GM19239 (cell line): ENCODE measurements at places on chromosomes 1 and 21.
A peak's percentile ranks its signal among the peaks of the same experiment; 100 is the strongest.

GRCh38 chr1:94768036-94768435 is 52.1 kb upstream of the SLC44A3 start:
- no peak for DNase-seq

- DNase-seq, result no peak
Measured at GRCh38 chr1:25462732-25463131, 32.0 kb downstream of the MACO1 start.

- no peak for DNase-seq
Measured at GRCh38 chr1:113452921-113453770, 62.8 kb downstream of the MAGI3 start.

GRCh38 chr1:201511941-201512539 is 5.1 kb upstream of the CSRP1 start:
- peak; percentile 31 for DNase-seq

DNA sequence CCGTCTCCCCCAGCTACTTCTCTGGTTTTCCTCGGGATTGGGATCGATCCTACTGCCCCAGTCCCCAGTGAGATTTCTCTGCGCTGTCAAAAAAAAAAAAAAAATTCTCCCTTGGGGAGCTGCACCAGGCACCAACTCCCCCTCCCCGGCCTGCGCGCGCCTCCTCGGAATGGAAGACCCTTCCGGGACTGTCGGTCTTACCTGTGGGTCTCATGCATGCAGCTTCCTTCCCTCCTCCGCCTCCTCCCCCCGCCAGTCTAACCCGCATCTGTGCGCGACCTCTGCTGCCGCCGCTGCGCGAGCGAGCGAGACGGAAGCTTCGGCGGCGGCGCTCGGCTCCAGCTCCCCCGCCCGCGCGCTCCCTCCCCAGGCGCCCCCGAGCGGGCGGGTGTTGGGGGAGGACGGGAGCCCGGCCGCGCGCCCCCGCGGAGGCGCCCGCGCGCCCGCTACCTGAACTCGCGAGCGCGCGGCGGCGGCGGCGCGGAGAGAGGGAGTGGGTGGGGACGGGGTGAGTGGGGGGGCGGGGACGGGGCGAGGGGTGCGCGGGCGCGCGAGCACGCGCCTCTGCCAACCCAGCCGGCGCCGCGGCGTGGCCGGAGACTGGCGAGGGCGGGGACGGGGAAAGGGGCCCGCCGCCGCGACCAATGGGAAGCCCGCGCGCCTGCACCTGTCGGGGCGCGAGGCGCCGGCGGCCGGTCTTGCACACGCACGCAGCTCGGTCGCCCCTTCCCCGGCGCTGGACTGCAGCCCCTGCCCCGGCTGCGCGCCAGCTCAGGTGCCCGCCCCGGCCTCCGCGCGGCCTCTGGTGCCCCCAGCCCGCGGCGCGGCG is at the start of gene SUSD4:
Gene SUSD4, minus strand, starts transcription at position 321 of the 829 bp plus-strand sequence. CDS start 751 bp downstream, outside the sequence.
- DNase-seq, result peak; percentile 39

GRCh38 chr1:163372576-163372975 is 50.8 kb downstream of the NUF2 start:
- no peak for DNase-seq

DNA sequence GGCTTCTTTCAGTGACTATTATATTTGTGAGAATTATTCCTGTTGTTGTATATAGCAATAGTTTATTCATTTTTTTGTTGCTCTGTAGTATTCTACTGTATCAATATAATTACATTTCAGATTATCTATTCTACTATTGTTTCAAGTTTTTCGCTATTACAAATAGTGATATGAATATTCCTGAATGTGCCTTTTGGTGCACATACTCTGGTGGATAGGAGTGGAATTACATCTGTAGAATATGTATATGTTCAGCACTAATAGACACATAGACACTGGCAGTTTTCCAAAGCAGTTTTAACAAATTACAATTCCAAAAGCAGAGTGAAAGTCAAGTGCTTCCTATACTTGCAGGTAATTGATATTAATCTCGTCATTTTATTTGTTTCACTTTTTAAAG is 696.2 kb upstream of the PRMT6 start:
- no peak for DNase-seq

GRCh38 chr21:45177039-45177438 is 102.7 kb downstream of the ADARB1 start:
- no peak for DNase-seq

DNA sequence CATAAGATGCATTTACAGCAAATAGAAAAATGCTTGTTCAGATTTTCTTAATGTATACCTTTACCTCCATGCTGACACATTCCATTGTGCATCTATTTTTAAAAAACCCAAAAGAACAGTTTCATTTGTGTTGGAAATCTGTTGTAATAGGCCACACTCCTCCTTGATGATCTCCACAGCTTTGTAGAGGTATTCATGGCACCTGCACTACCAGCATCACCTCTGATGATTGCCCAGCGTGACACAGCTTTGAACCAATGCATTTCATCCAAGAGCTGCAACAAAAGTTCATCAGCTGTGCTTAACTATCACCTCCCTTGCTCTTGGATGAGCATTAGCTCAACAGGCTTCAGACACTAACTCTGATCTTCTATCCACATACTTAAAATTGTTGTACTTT is 8.2 kb downstream of the DYNLT5 start:
- DNase-seq, result no peak

GRCh38 chr1:31897526-31898100 is 40.6 kb downstream of the PTP4A2 start:
- no peak for DNase-seq

- DNase-seq, result no peak
Measured at GRCh38 chr1:180198196-180198595, 31.9 kb upstream of the LHX4 start.

DNA sequence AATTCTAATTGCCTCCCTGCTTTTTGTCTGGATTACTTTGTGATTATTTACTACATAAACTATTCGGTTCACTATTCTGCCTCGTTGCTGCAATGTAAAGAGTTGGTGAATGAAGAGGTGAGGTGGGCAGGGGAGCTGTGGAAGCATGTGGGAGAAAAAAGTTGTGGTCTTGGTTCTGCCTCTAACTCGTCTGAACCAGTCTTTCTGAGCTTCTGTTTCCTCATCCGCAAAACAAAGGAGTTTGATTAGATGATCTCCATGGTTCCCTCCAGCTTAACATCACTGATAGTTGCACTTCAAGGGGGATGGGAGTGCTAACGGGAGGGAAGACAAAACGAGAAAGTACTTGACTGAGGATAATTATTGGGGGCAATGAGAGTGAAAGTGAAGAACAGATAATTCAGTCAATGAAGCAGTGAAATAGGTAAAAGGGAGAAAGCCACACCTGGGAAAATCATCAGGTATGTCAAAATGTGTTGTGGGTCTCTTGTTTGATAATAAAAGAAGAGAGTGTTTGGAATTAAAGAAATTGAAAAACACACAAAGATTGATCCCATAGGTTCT is 26.2 kb upstream of the UHMK1 start:
- DNase-seq, result no peak

DNA sequence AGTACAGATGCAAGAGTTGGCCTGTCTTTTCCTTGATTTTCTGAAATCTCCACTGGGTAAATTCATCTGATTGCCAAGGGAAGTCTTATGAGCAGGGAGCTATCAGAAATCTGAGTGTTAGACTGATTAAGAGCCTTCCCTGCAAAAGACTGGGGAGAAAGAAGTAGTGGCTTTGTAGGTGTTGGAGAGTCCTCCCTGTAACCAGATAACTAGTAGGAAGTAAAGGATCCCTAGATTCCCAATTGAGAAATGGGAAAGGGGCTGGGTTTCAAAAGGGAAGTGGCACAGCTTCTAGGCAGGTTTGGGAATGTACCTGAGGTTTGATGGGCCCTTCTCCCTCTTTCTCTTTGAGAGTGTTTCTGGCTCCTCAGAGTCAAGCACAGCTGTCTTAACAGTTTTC is 2.1 kb downstream of the TLCD4 start:
- DNase-seq, result no peak

- DNase-seq, result no peak
Measured at GRCh38 chr1:48808496-48808895, 31.8 kb upstream of the BEND5 start.

- peak; percentile 67 for DNase-seq
Measured at GRCh38 chr1:36224537-36225282, 467 bp downstream of the THRAP3 start.

DNA sequence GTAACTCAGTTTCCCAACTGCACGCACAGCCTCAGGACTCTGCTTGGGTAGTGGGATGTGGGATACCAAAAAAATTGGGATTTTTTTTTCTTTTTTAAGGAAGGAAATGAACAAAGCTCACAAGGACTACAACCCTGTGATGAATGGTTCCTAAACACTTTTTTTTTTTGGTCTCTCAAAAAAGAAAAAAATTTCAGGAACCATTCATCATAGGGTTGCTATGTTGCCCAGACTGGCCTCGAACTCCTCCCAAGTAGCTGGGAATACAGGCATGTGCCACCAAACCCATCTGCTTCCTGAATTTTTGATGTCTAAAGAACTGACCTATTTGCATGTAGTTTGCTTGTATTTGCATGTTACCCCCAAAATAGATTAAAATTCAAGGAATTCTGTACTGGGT is 6.8 kb downstream of the MINDY1 start:
- no peak for DNase-seq

GRCh38 chr1:15236321-15236721 is 10.7 kb upstream of the FHAD1 start:
- DNase-seq, result no peak

DNA sequence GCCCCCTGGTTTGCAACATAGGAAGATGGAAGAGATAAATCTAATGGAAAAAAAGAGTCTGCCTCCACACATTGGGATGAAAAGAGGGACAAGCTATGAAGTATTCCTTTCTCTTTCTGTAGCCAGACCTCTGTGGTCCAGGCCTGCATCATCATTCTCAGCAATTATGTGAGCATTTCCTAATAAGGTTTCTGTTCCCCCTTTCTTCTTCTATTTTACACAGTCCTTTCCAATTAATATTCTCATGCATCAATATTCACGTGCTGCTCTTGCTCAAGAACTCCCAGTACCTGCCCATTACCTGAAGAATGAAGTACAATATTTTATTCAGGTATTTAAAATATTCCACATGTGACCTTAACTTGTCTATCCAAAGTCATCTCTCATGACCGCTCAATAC is 8.2 kb upstream of the SLC30A1 start:
- DNase-seq, result no peak

- no peak for DNase-seq
Measured at GRCh38 chr1:97441966-97442365, 478.9 kb downstream of the DPYD start.

- no peak for DNase-seq
Measured at GRCh38 chr1:156070548-156070947, 9.6 kb downstream of the RAB25 start.

DNA sequence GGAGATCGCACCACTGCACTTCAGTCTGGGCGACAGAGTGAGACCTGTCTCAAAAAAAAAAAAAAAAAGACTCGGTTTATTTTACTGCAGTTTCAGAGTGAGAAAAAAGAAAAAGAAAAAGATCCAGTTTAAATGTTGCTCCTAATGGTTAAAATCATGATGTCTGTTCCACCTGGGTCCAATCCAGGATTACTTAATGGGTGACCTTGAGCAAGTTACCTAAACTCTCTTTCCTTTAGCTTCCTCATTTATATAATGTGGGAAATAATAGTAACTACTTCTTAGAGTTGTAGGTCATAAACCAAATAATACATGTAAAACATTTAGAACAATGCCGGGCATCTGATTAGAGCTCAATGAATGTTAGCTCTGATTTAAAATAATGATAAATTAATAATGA is 19.4 kb upstream of the RNF11 start:
- DNase-seq, result no peak

DNA sequence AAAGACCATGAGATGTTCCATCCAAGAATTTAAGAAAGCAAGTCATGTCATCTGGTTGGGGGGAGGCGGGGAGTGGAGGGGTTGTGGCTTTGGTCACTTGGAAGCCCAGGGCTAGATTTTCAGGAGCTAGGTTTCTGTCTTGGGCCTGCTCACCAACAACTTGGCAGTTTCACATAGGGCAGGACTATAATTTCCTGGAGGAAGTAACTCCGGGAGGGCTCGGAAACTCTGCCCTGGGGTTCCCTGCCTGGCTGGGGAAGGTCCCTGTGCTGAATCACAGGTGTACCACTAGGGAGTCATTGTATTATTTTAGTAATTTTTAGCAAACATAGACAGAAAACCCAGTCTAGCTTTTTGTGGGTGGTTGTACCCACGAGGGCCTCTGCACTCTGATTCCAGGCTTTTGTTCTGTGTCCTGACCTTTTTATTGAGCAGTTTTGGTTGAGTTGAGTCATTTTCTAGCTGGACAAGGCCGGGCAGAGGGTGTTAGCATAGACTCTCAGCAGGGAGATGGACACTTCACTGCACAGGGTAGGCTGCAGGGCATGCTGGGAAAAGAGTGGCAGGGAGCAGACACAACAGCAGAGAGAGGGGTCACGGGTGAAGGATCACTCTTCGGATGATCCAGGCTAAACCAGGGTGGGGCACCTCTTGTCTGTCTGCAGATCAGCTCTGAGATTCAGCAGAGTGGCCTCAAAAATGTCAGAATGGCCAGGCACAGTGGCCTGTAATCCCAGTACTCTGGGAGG is 144.7 kb downstream of the GRIK3 start:
- DNase-seq, result no peak

GRCh38 chr1:153548722-153549688 is at the start of gene S100A3:
Gene S100A3 (minus strand): TSS chr1:153549258. CDS start chr1:153548485, 773 bp downstream.
- no peak for DNase-seq

DNA sequence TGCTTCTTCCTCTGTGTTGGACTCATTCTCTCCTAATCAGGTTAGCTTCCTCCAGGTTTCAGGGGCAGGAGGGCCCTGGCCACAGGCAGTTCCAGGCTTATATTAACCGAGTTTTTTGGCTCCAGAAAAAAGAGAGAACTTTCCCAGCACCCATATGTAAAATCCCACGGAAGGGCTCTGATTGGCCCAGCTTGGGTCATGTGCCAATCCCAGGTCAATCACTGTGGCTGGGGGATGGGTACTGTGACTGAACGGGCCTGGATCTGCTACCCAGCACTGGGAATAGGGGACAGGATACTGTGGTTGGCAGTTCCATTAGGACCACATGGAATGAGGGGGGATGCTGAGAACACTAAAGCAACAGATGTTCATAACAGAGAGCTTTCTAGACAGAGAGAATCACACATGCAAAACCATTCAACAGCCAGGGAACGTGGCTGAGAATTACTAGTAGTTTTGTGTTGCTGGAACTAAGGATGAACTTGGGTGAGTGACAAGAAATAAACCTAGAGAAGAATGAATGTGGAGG is 51.1 kb upstream of the NEK2 start:
- DNase-seq, result no peak

- DNase-seq, result no peak
Measured at GRCh38 chr21:29077651-29078090, 4.2 kb upstream of the CCT8 start.

- no peak for DNase-seq
Measured at GRCh38 chr1:71850936-71851335, 431.4 kb downstream of the NEGR1 start.

DNA sequence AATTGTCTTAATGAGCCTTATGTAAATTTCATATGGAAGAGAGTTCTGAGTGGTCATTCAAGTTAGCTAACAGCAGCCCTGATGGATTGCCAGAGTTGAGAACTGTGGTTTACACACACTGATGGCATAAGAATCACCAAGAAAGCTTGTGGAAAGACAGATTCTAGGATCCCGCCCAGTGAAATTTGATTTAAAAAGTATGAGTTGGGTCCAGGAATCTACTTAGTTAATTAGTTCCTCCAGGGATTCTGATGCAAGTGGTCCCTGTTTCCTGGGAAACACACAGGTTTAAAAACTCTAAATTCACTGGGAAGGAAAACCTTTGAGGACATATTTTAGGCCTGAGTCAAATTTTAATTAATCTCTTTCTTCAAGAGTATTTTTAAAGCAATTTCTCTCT is 144.3 kb downstream of the NTPCR start:
- DNase-seq, result no peak
